ENCODE measurements at places on chromosomes 12 and 14.

DNA sequence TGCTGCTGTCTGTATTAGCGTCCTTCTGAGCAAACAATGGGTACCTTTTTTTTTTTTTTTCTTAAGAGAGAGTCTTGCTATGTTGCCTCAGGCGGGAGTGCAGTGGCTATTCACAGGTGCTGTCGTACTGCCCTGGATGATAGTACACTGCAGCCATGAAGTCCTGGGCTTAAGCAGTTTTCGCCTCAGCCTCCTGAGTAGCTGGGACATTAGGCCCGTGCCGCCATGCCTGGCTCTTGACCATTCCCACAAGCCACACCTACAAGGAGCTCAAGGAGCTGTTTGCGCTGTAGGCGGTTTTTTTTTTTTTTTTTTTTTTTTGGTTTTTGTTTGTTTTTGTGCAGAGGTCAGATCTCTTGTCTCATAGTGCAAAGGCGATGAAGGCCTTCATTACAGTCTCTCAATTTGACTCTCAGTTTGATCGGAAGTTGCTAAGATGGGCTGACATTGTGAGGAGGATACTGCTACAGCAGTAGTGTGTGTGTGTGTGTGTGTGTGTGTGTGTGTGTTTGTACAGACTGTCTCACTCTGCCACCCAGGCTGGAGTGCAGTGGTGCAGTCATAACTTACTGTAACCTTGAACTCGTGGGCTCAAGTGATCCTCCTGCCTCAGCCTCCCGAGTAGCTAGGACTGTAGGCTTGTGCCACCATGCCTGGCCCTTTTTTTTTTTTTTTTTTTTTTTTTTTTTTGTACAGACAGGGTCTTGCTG lies 34.2 kb downstream of the TRAF3 start:
- no peak for DNase-seq

- no peak for DNase-seq
These were observed 40.9 kb upstream of the FZD10 start for GRCh38 chr12:130121226-130122000.

DNA sequence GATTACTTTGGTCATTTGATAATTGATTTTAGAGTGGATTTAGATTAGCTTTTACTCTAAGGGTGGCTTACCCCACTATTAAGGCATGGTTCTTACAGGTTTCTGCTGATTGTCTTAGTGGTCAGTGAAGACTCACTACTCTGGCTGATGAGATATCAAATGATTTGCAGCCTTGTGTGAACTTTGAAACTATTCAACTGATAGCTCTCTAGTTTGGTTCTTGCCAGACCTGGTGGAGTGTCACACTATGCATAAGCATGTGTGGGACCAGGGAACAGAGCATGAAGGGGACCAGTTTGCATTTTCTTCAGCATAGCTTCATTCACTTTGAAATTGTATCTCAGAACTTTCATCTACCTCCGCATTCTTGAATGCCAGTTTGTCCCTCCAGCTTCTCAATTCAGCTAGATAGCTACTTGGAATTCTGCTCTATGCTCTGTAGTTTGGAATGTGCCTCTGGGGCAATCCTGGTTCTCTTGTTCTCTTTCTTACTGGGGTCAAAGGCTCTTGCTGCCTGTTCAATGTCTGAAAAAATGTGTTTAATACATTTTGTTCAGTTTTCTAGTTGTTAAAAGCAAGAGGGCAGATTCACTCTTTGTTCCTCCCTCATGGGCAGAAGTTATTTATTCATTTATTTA lies 12.7 kb downstream of the SCYL2 start:
- no peak for DNase-seq

DNA sequence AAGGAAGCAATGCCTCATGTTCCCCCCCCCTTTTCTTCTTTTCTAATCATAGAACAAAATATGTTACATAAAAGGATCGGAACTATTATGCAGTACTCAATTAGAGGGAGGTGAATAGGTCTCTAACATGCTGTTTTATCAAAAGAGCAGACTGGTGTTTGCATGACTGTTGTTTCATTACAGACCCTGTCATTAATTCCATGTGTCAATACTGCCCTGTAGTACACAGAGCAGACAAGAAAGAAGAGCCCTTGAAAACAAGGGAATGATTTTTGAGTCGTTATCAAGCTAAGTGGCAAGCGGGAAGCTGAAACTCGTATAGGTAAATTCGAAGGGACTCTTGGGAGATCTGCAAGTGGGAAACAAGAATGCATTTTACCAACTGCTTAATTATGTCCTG lies 76.9 kb upstream of the TMEM263 start:
- no peak for DNase-seq

GRCh38 chr12:112010415-112011344 lies 2.3 kb downstream of the TMEM116 start:
- no peak for DNase-seq
